ENCODE measurements at places on chromosomes 6 and 20. TPM values are rescaled to one million over a fixed set of nuclear protein-coding genes. Genes with fewer than 3 reads are reported as not detected.

The PGBD1 gene
- total RNA-seq = 11.7 TPM

The FBXO5 gene
- 21.8 TPM for total RNA-seq

The GSTA1 gene
- 25.8 TPM for total RNA-seq

The OR2B6 gene
- not detected for total RNA-seq

The C20orf141 gene
- not detected for total RNA-seq

The HSPA1L gene
- total RNA-seq = 2.4 TPM

The KIF13A gene
- 44.5 TPM for total RNA-seq

The SH3BGRL2 gene
- total RNA-seq = 49.1 TPM

The SLC22A2 gene
- total RNA-seq = not detected

The SDC4 gene
- total RNA-seq = 121 TPM

The PABPC1L gene
- total RNA-seq = 219 TPM

The TRIM40 gene
- total RNA-seq = not detected

The DPPA5 gene
- not detected for total RNA-seq

GRCh38 chr6:165862813-165863212, 199.8 kb upstream of the PDE10A start:
- DNase-seq = no peak

DNA sequence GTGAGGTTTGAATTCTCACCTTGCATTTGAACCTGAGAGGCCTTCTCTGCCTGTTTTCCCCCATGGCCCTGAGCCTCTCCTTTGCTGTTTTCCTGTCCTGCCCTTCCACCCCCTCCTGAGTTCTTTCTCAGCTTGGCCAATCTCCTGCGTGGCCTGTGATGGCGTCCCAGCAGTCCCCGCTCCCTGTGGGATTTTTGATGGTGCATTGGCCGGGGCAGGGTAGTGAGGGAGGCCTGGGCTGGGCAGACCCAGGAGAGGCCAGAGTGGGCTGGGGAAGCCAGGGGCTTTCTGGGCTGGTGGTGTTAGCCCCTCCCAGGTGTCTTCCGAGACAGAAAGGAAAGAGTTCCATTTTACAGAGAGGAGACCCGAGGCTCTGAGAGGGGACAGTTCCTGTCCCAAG, 6.3 kb downstream of the CEBPB start:
- DNase-seq = no peak

GRCh38 chr20:59010995-59011873, 4.2 kb upstream of the CTSZ start:
- DNase-seq = no peak

- DNase-seq = peak; percentile 40
Measured at GRCh38 chr6:692356-692851, 535 bp downstream of the EXOC2 start.

- no peak for DNase-seq
Measured at GRCh38 chr6:78947529-78947928, 80.2 kb downstream of the IRAK1BP1 start.

DNA sequence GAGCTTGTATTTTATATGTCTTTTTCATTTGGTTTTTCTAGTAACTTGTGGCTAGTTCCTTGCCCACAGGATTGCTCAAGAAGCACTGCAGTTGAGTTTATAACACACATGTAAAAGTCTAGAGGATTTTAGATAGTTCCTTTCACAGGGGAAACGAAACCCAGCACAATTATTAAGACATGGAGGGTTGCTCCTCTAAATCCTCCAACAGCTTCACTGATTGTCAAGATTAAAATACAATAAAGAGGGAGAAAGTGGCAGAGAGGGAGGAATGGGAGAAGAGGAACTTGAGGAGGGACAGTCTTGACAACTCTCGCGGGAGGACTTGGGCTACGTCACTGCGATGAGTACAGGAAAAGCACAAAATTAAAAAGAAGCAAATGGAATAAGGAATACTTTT, 9.7 kb upstream of the TBC1D7 start:
- no peak for DNase-seq

- no peak for DNase-seq
Measured at GRCh38 chr6:36378243-36378920, 9.1 kb downstream of the ETV7 start.

GRCh38 chr6:139369068-139369467, 5.4 kb downstream of the CITED2 start:
- no peak for DNase-seq

DNA sequence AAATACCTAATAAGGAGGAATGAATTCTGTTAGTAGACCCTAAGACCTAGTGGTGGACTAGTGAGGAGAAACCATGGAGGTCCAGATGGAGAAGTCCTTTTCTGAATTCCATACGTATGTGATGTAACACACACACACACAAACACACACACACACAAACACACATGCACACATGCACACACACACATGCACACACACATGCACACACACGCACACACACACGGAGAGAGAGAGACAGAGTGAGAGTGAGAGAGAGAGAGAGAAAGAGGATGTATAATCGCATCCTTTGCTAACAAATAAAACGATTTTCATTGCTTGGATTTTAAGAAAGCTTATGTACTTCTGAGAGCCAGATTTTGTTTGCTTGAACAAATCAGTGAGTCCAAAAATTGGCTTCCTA, 132.6 kb upstream of the CEP162 start:
- DNase-seq = no peak

DNA sequence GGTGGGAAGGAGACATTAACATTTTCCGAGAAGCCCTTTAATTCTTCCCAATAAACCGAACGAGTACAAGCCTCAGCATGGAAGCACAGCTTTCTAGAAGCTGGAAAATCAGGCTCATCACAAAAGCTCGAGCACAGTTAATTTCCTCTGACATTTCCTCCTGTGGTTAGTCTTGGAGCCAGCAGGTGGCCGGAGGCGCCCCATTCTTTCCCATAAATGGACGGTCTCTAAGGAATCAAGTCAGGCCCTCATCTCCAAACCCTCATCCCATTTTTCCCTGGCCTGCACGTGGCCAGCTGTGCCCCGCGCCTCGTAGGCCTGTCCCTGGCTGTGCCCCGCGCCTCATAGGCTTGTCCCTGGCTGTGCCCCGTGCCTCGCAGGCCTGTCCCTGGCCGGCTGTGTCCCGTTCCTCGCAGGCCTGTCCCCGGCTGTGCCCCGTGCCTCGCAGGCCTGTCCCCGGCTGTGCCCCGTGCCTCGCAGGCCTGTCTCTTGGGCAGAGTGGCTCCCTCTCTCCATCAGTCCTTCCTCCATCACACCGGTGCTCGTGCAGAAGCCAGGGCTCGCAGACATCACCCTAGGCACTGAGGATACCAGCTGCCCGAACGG, 19.7 kb upstream of the NTSR1 start:
- no peak for DNase-seq

DNA sequence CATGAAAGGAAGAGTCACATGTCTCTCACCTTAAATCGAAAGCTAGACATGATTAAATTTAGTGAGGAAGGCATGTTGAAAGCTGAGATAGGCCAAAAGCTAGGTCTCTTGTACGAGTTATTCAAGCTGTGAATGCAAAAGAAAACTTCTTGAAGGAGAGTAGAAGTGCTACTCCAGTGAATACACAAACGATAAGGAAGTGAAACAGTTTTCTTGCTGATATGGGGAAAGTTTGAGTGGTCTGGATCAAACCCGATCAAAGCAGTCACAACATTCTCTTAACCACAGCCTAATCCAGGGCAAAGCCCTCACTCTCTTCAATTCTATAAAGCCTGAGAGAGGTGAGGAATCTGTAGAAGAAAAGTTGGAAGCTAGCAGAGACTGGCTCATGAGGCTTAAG, 1.9 kb upstream of the TPD52L1 start:
- DNase-seq = no peak

- DNase-seq = no peak
Measured at GRCh38 chr6:5736016-5736738, 270.5 kb downstream of the NRN1 start.
